Activated naive CD8-positive, alpha-beta T cell treated with anti-CD3 and anti-CD28 coated beads, Interleukin-2, amount 10 ng/mL, durations not matched to agents 7 days and 5 days (primary cell): ENCODE measurements at places on chromosomes 12 and 14. TPM values are rescaled to one million over a fixed set of nuclear protein-coding genes. Genes with fewer than 3 reads are reported as not detected.

The GRIP1 gene
- total RNA-seq: 1.8 TPM

DNA sequence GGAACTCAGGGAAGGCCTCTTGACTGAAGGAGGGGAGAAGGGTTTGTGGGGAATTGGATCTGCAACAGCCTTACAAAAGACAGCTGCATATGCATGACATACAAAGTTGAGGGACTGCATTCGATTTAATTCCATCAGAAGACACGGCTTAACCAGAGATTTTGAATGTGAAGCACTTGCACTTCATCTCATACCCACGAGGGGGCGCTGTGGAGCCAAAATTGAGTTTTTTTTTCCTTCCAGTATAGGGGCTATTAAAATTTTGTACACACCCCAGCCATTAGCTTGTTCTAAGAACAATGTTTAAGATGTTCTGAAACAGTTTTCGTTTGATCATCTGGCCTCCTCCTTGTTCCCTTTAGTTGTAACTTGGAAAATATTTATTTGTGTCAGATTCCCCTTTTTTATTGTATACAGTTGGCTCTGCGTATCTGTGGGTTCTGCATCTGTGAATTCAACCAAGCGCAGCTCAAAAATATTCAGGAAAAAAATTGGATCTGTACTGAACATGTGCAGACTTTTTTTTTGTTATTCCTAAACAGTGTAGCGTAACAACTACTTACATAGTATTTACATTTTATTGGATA lies 1.6 kb downstream of the SUDS3 start:
- H3K27ac ChIP-seq: peak overlapping the region; percentile 84
- peak overlapping the region; percentile 94 for H3K4me3 ChIP-seq
- DNase-seq: peak; percentile 81
- H3K27me3 ChIP-seq: no peaks in the 10 kb centered on the region
- H3K4me1 ChIP-seq: peaks cover 25% of the 10 kb centered on the region
- peaks cover 4% of the 10 kb centered on the region for H3K36me3 ChIP-seq

The GALNT6 gene
- 31.0 TPM for total RNA-seq

The CAPZA3 gene
- not detected for total RNA-seq

The AMN gene
- 2.5 TPM for total RNA-seq

- no peaks in the 10 kb centered on the region for H3K36me3 ChIP-seq
- H3K4me3 ChIP-seq: no peak overlapping the region
- no peak for DNase-seq
- H3K27ac ChIP-seq: no peak overlapping the region
- no peaks in the 10 kb centered on the region for H3K4me1 ChIP-seq
Measured at GRCh38 chr12:100651694-100652093, 78.2 kb downstream of the GAS2L3 start.

GRCh38 chr12:96140174-96140573 lies 54.0 kb upstream of the ELK3 start:
- peaks cover 30% of the 10 kb centered on the region for H3K4me1 ChIP-seq
- H3K36me3 ChIP-seq: peaks cover 6% of the 10 kb centered on the region
- no peak overlapping the region for H3K4me3 ChIP-seq
- DNase-seq: no peak

- peaks cover 20% of the 10 kb centered on the region for H3K27me3 ChIP-seq
- no peak overlapping the region for H3K27ac ChIP-seq
- no peak overlapping the region for H3K4me3 ChIP-seq
- no peaks in the 10 kb centered on the region for H3K36me3 ChIP-seq
Measured at GRCh38 chr14:96783915-96784224, 13.3 kb upstream of the VRK1 start.

The KCNJ8 gene
- not detected for total RNA-seq
